ENCODE measurements at places on chromosomes 11 and 22.

- DNase-seq: no peak
These were observed 577 bp upstream of the DKK3 start for GRCh38 chr11:12008790-12009616.

DNA sequence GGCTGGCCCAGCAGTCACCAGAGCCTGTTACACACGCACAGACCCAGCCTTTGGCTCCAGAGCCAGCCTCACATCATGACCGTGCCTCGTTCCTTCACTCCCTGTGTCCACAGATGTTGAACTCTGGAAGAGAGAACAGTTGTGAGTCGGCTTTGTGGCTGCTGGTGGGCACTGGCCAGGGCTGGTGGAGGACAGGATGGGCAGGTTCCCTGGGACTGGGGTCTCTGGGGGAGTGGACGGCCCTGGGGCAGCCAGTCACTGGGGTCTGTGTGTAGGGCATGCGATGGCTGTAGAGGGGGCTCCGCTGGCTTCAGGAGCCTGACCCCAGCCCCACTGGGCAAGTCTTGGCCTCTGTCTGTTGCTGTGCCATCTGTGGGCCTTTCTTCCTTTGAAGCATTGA lies 1070.1 kb downstream of the BRD1 start:
- DNase-seq: no peak

DNA sequence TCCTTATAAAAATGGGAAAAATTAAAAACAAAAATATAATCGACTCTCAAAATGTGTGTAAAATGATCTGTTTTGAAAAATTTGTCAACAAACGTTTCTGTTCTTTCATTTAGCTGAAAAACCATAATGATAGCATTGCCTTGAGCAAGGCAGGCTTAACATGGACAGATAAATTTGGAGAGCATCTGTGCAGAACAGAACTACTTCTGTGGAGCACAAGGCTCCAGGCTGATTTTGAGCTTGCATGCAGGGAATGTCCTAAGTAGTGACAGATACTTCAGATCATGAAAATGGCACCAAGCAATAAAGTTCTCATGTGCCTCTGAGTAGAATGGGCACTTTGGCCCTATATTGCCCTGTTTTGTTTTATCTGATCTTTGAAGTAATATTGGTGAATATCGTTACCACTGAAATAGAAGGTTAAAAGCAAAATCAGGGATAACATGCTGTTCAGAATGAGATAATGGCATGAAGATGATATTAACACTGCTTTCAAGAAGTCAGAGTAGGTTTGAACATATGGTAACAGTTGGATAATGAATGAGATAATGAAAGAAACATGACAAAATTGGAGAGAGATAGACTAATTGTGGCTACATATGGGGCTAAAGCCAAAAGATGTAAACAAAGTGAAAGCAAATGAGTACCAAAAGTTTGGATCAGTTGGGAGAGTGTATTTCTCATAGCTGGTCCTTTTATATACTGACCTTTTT lies 730.5 kb upstream of the CCDC179 start:
- no peak for DNase-seq

DNA sequence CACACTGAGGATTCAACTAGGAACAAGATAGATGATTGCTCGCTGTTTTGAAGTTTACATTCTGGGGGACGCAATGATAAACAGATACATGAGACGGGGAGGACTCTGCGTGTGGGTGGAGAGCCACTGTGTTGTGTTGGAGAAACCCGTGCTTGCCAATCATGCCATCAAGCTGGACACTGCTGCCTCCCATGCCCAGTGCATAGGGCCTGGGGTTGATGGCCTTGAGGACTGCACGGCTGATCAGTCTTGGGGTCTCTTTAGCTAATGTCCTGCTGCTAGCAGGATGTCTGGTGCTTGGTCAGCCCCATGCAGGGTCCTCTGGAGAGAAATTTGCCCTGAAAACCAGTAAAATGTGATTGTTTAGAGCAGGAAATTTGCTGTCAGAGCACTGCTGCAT lies 221.2 kb upstream of the B3GAT1 start:
- DNase-seq: no peak

DNA sequence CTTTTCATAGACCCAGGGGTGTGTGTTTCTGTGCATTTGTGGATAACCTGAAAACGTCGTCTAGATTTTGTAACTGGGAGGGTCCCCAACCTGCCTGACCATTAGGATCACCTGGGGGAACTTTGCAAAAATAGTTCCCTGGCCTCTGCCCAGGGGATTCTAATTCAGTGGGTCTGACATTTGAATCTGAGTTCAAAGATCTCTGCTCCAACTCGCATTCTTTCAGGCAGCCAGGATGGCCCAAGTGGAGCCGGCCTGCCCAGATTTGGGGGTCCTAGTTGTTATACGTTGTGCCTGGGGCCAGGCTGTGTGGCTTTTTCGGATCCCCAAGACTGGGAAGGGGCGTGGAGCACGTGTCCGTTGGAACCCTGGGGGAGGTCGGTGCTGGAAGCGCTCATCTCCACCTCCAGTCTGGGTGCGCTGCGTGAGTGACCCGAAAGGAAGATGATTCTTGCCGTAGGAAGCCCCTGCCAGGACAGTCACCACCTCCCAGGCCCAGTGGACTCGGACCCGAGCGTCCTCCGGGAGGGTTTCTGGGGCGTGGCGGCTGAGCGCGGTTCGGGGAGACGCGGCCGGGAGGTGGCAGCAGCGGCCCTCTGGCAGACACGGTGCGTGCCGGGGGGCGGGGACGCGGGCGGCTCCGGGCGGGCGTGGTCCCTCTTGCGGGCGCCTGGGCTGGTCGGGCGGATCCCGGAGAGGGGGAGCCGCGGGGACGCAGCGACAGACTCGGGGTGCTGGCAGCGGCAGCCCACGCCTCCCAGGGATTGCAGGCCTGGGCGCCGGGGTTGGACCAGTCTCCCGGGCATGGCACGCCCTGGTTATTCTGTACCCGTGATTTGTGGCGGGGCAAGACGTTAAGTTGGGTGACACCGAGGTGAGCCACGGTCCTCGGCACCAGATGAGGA lies 29.2 kb upstream of the PLET1 start:
- peak; percentile 36 for DNase-seq

DNA sequence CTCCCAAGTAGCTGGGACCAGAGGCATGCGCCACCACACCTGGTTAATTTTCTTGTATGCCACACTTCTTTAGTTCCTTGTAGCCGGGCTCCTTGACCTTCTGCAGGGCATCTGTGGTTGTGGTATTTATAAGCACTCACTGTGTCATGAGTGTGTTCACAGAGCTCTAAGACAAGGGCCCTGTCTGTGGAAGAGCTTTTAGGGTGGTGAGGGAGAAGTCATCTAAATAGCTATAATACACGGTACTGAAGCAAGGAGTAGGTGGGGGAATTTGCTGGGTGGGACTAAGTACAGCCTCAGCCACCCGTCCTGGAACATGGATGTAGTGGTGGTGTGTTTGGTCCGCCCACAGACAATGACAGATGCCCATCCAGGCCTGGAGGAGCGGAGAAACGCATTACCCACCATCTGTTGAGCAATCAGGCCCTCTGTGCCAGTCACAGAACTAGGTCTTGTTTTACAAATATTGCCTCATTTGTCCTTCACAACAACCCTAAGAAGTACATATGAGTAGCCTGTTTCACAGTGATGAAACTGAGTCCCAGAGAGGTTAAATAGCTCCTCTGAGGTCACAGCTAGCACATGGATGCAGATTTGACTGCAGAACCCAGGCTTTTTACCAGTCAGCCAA lies 10.1 kb downstream of the ACO2 start:
- DNase-seq: no peak

GRCh38 chr11:7019500-7020182 lies 505 bp downstream of the ZNF214 start:
- DNase-seq: no peak

DNA sequence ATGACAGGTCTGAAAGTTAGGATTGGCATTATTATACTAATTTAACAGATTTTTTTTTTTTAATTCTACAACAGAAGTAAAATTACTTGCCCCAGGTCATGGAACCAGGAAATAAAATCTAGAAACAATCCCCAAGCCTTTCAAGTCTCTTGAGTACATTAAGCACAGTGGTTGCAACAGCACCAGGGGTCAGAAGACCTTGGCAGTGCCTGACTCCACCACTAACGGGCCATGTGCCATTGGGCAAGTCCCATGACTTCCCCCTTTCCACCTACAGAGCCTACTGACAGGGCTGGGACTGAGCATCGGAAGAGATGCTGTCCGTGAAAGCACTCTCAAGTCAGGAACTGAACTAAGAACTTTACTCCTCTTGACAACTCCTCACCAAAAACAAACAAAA lies 98.6 kb upstream of the AKIP1 start:
- DNase-seq: no peak

- DNase-seq: peak; percentile 27
These were observed 1.1 kb downstream of the UBASH3B start for GRCh38 chr11:122656631-122657101.

DNA sequence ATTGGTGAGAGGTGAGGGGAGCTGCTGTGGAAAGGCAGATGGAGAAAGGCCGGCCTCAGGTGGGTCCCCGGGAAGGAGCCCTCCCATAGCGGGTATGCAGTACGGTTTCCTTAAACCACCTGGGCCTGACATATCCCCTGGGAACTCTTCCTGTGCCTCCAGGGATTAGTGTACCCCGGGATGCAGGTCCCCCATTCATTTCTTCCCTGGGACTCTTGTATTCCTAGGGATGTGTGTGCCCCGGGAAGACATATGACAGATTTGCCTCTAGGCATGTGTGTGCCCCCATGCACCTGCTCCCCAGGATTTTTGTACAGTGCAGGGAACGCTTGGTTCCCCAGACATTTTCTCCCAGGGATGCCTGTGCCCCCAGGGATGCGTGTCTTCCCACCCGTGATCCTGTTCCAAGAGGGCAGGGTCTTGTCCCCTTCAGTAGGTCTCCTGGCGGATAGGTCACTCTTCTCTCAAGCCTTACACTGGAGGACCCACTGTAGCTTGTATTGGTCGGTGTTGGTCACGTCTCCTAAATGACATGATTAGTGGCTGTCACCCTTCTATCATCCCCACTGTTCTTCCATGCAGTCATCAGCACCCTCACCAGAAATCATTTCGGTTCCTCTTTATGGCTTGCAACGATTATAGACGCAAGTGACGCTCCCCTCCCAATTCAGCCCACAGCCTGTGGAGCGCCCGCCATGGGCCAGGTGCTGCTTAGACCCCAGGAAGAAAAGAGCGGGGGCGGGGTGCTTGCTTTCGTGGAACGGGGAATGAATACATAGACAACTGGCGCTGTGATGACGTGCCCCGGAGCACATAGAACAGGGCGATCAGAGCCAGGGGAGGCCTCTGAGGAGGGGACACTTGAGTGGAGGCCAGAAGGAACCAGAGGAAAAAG lies 1.3 kb downstream of the PARVB start:
- DNase-seq: peak; percentile 56

DNA sequence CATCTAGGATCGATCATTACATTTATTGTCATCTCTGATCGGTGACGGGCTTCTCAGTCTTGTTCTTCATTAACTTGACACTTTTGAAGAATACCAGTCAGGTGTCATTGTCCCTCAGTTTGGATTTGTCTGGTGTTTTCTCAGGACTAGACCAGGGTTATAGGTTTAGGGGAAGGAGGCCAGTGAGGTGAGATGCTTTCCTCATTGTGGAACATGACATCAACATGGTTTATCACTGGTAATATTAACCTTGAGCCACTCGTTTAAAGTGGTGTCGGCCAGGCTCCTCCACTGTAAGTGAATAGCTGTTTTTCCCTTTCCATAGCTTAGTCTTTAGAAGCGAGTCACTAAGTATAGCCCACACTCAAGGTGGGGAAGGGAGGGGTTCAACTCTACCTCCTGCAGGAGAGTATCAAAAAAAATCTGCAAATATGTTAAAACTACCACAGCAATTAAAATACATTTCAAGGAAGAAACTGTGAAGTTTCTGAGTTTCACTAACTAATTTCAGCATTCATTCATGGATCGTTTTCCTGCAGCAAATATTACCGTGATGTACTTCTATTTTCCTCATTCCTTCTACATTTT lies 42.0 kb downstream of the KCNQ1OT1 start:
- no peak for DNase-seq

GRCh38 chr11:28677721-28678120 lies 569.5 kb downstream of the METTL15 start:
- no peak for DNase-seq

GRCh38 chr11:129645943-129646342 lies 169.7 kb upstream of the TMEM45B start:
- DNase-seq: no peak

DNA sequence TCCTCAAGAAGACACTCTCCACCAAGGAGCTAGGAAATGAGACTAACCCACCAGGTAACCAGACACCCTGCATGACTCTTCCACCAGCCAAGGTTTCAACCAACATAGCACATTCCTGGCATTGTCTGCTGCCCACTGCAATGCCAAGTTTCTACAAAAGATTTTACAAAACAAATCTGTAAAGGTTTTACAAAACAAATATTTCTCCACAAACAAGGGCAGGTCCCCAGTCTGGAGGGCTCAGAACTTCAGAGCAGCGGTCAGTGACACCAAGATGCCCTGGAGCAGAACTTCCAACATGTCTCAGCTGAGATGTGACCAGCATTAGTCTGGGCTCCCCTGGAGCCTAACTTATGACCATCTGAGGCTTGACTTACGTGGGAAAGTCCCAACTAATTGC lies 14.0 kb downstream of the GALNT18 start:
- DNase-seq: no peak

DNA sequence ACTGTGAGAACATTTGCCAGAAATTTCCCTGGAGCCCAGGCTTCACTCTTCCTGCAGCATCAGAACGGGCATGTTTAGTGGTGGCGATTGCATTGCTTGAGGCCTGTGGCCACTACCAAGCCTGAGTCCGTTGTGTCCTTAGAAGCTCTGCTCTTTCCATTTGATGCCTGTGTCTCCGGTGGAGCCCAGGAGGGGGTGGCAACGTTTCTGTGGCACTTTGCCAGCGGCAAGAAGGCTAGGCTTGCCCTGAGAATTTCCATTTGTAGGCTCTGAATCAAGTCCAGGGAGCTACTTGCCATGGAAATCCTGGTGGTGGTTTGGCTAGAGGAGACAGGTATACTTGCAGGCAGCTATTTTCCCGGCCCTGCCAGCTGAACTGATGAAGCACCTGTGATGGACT lies 47.1 kb downstream of the ADAMTS8 start:
- DNase-seq: no peak

DNA sequence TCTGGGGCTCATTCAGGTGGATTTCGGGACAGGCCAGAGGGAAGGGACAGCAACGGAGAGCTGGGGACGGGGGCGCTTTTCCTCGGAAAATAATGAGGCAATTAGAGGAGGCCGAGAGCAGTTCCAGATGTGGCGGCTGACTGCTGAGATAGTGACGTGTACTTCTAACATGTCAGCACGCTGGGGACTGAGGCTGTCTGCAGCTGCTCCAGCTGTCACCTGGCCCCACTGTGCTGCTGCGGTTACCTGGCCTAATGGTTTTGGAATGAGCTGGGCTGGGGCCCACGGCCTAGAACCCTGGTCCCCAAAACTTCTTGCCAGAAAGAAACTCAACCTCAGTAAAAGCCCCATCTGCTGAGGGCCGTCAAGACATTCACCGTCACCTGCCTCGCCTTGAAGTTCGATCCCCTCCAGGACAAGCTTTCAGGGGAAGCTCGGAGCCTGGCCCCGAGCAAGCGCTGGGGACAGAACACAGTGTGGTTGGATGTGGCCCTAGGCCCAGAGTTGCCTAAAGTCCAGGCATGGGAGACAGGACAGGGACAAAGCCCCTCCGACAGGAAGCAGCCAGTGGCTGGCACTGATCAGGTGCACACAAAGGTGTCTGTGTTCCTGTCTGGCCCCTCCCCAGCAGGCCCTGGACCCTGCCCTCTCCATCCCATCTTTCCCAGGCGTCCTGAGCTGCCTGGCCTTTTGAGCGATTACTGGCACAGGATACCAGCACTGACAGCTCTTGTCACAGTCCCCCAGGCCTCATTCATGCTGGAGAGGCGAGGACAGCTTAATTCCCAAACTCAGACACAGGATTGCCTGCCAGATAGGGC lies 22.1 kb downstream of the RPUSD4 start:
- DNase-seq: no peak

GRCh38 chr11:97888641-97889040 lies 1132.1 kb upstream of the CNTN5 start:
- no peak for DNase-seq

All from Kasumi-1 (cell line).